ENCODE measurements at places on chromosomes 1 and 21. TPM values are rescaled to one million over a fixed set of nuclear protein-coding genes. Genes with fewer than 3 reads are reported as not detected.

- no peak for DNase-seq
These were observed 171.7 kb upstream of the FGGY start for GRCh38 chr1:59125154-59125553.

GRCh38 chr1:17839641-17840196, 84.6 kb downstream of the ACTL8 start:
- DNase-seq, result no peak

DNA sequence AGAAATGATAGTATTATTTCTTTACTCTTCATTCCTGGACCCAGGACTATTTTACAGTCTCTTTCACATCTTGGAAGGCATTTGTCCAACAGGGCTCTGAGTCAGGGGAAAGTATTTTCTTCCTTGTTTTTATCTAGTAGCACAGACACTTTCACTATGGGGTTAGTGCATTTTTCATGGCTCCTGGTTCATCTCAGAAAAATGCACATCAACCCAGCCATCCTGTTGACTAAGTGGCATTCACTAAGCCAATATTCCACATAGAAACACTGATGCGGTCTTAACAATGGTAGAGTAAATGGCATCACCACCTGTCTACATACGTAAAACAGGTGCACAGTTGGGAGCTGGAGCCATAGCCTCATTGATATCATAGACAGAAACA, 87.4 kb upstream of the C1orf21 start:
- no peak for DNase-seq

- no peak for DNase-seq
These were observed 1.3 kb downstream of the TAF5L start for GRCh38 chr1:229624521-229625070.

GREM2 gene
- 0.66 TPM for total RNA-seq

WDR4 gene
- total RNA-seq, result 7.1 TPM

SMCP gene
- total RNA-seq, result not detected

ESRRG gene
- total RNA-seq, result 0.72 TPM

Data from H4 (cell line).